Cerebellum (tissue), 4 donors: ENCODE measurements at places on chromosomes 5 and 9. TPM values are rescaled to one million over a fixed set of nuclear protein-coding genes. Genes with fewer than 3 reads are reported as not detected.

Gene PCDHGA2
- 11.4 TPM for total RNA-seq

- no peak for DNase-seq
These were observed 73.0 kb downstream of the SPTLC1 start for GRCh38 chr9:92042260-92042659.

DNA sequence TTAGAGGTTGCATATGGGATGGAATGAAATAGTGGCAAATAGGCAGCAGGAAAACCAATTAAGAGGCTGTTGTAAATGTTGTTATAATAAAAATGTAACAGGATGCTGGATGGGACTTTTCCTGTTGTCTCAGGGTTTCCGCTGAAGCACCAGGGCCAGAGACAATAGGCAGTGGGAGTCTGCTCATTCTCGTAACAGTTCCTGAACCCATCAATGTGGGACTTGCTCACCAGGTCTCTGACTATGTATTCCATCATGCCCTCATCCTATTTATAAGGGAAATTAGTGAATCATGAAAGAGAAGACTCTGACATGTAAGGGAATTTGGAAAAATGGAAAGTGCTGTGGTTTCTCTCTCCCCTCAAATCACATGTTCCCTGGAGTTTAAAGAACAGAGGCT, 23.5 kb upstream of the SSBP2 start:
- no peak for DNase-seq

- no peak for DNase-seq
These were observed 13.5 kb downstream of the SDHA start for GRCh38 chr5:231661-232060.

- DNase-seq, result no peak
These were observed 51.0 kb downstream of the MTAP start for GRCh38 chr9:21853414-21853813.

DNA sequence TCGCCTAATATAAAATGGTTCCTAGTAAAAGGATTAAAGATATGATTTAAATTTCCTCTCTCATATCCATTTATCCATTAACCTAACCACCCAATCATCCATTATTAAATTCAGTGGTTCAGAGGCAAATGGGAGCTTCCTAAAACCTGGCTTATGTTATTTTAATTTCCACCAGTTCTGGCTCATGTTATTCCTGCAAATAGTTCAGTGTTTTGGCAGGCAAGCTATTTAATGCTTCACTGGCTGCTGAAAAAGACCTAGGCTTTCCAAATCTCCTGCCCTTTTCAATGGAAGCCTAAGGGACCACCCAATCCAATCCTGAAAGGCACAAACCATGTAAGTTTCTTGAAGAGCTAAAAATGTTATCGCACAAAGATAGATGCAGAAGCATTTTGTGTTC, 52.3 kb downstream of the POC5 start:
- DNase-seq, result no peak
